ENCODE measurements at places on chromosomes 1 and 21.

DNA sequence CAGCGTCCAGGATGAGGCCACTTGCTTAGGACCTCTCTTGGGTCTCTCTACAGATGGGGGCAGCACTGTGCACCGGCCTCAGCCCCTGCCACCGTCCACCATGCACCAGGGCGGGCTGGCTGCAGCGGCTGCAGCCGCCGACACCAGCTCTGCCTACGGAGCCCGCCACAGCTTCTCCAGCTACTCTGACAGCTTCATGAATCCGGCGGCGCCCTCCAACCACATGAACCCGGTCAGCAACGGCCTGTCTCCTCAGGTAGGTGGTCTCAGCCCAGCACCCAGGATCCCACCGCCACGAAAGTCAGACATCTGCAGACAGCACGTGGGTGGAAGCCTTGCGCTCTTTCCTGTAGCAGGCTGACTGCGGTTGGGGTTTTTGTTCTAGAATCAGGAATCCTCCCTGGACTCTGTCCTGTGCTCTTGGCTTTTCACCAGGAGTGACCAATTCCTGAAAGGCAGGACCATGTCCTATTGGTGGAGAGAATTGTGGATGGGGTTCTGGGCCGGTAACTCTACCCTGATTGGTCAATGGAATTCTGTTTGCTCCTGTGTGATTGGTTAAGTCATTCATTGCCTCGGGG lies 72.5 kb downstream of the PAX7 start:
- no peak for DNase-seq

GRCh38 chr1:36463463-36463802 lies 751 bp downstream of the MRPS15 start:
- DNase-seq: no peak

DNA sequence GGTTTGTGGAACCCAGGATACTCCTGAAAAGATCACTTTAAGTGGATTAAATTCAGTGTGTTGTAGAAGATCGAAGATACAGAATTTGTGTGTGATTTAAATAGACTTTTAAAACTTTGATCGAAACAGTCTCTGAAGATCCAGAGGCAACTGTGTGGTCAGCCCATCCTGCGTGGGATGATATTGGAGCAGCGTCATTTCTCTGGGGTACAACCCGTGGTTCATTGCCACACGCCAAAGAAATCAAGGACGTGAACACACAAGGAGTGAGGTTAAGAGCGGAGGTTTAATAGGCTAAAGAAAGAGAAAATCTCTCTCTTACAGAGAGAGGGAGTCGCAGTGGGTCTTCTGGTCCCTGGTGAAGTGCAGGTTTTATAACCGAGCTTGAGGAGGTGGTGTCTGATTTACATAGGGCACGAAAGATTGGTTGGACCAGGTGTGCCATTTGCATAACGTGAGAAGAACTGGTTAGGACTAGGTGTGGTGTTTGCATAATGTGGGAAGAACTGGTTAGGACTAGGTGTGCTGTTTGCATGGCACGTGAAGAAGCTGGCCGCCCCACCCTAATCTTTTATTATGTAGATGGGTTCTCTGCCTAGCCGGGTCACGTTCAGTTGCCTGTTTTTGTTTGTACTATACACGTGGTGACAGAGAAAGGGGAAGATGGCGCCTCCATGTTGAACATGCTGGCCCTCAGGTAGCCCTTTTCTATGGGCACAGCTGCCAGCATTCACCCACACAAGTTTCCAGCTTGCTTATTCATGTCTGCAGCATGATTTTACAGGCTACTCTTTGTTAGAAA lies 82.3 kb downstream of the ADSS2 start:
- no peak for DNase-seq

- no peak for DNase-seq
These were observed 2.8 kb downstream of the SLC35D1 start for GRCh38 chr1:67051196-67051595.

- peak; percentile 49 for DNase-seq
These were observed 18.4 kb downstream of the CCT3 start for GRCh38 chr1:156319664-156320063.

DNA sequence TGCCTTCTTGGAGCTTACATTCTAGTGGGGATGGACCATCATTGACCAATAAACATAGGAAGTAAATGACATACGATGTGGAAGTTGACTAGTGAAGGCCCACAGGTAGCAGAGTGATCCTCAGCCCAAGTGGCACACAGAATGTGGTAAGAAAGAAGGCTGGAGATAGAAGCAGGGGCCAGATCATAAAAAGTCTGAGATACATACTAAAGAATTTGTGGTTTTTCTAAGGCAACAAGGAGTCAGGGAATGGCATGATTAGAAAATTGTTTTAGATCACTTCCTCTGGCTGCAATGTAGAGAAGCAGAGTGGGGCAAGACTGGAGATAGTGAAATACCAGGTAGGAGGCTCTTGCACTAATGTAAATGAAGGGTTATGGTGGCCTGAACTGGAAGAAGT lies 154.0 kb downstream of the VPS13D start:
- peak; percentile 17 for DNase-seq

- DNase-seq: peak; percentile 23
These were observed 90.0 kb downstream of the VWA5B1 start for GRCh38 chr1:20380616-20381035.

DNA sequence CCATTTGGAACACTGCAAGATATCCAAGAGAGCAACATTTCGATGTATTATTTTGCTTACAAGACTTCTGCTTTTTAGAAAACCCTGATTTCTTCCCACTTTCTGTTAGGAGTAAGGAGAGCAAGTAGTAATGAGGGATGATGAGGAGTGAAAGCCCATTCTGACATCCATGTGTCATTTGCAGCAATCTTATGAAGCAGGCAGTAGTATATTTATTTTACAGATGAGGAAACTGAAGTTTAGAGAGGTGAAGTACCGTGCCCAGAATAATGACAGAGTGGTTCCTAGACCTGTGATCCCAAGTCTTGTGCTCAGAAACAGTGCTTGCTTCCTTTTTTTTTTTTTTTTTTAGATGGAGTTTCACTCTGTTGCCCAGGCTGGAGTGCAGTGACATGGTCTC lies 7.1 kb upstream of the ZSCAN20 start:
- no peak for DNase-seq

DNA sequence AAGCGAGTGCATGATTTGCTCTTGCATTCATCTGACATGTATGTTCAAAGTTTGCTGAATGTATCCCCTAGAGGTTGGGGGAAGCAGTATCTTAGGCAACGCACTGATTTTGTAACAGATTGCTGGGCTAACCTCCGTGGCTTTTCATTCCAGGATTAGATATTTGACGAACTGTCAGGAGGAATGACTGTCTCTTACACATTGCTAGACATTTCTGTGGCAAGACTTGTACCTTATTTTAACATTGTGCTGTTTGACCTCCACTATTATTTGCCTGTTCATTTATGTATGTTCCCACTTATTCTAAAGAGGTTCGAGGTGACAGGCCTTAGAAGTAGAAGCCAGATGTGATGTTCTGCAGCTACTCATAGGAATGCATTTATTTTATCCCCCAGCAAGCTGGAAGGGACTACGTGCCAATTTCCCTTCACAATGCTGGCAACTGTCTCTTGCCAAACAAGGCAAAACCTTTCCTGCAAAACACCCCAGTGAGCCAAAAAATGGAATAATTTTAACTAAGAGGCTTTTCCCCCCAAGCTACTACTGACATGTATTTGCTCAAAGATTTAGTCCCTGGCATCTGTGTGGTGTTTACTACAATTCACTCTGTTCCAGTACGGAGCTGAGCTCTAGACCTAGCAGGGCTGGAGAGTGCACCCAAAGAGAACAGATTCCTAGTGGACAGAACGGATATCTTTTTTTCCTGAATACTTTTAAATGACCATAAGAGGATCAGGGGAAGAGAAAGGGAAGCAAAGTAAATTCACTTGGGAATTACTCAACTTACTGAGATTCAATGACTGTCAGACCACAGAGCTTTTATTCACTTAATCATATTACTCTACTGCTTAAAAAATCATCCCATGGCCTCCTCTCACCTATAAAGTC lies 646.2 kb downstream of the SMYD3 start:
- peak; percentile 85 for DNase-seq

Measured in fibroblast of villous mesenchyme (primary cell).